Hematopoietic multipotent progenitor cell treated with erythropoietin and hydrocortisone succinate and interleukin-3 and kit ligand, for 15 days (in vitro differentiated cells): ENCODE measurements at places on chromosomes 3 and 15.

DNA sequence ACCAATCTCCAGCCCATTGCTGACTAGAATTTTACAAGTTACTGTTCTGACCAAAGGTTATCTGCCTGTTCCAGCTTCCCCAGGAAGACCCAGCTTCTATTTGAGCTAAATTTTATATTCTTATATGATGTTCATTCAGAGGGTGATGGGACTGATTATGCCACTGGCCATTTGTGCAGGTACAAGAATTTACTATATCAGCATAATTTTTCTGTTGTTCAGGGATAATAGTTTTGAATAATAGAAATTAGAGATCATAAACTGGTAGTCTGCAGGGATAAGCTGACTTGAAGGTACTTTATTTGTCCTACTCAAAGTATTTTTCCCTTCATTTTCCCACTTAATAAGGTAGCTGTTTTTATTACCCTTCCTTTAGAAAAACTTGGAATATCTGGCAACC lies 222.6 kb upstream of the MRPL3 start:
- no peak for DNase-seq

GRCh38 chr15:28907338-28907960 lies 21.7 kb downstream of the APBA2 start:
- no peak for DNase-seq

DNA sequence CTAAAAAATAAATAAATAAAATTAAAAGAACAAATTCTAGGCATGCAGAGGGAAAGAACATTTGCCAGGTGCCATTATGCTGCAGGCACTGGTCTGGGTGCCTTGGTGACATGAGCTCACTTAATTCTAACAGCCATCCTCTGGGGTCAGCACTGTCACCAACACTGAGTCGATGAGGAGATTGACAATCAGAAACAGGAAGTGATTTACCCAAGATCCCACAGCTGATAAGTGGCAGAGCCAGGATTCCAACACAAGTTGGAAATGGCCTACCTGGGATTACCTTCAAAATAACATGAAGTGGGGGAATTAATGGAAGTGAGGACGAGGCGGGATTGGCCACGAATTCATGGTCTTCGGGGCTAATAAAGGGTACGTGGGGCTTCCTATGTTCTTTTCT lies 3.6 kb downstream of the PLIN1 start:
- no peak for DNase-seq

DNA sequence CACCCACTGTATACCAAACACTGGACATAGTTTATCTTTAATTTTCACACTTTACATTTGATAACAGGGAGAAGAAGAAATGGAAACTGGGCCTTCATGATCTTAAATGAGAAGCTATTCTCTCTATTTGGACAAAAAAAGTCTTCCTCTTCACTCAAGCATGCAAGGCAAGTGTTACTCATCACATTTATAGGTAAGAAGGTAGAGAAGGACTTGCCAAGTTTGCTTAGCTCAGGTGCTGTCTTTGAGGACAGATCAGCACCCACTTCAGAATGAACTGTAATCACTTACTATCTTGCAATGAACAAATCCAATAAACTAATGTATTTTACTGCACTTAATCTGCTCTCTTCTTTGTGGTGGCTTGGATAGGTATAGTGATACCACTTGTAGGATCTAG lies 1.1 kb upstream of the MYH15 start:
- DNase-seq: no peak

DNA sequence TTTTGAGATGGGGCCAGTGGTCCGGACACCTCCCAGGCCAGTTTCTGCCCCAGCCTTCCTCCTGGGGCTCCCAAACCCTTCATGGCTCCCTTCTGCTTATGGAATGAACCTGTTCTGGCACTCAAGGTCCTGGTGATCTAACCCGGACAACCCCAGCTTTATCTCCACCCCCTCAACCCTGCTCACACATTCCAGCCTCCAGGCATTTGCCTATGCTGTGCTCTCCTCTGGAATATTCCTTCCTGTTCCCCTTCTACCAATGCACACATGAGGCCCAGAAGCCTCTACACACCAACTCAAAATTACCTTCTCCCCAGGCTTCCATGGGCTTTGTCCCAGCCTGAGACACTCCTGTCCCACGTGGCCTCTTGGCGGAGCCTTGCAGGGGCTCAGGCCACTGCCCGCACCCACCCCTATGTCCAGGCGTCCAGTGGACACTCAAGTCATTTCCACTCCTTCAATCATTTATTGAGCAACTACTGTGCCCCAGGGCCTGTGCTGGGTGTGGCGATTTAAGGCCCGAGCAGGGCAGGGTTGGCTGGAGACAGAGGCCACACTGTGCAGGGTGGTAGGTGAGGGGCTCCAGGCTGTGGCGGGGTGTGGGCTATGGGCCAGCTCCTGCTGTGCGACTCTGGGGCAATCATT lies 18.8 kb downstream of the PLXND1 start:
- no peak for DNase-seq

GRCh38 chr3:4981294-4981664 lies 2.0 kb downstream of the BHLHE40 start:
- no peak for DNase-seq

DNA sequence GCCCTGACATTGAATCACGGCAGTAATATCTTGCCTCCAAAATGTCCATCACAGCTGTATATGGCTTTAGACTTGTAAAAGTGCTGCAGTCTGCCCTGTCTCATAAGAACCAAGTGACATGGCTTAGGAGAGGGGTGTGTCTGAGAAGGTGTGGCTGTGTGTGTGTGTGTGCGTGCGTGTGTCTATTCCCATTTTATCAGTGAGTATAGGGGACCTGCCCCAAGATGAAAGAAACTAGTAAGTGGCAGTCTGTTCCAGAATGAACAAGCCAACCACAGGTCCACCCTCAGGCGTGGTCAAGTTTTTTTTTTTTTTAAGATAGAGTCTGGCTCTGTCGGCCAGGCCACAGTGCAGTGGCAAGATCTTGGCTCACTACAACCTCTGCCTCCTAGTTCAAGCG lies 5.6 kb upstream of the RHOV start:
- DNase-seq: peak; percentile 21

- DNase-seq: no peak
These were observed 38.8 kb upstream of the PCSK6 start for GRCh38 chr15:101528108-101528916.

DNA sequence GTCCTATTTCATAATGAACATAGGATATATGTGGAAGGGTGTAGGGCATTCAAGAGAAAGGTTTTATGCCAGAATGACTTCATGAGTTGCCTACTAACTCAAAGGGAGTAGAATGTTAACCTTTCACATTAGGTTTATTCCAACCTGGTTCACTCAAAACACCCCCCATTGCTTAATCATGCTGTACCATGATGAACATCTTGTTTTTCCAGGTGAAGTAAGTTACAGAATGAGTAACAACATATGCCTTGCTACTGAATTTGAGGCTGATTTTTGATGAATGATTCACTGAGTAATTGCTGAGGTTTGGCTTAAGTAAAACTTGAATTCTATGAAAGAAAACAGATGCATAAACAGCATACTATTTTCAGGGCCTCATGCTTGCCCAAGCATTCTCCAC lies 5.9 kb upstream of the CLDN16 start:
- DNase-seq: no peak

- DNase-seq: no peak
These were observed 241.1 kb upstream of the ICE2 start for GRCh38 chr15:60720086-60720485.

DNA sequence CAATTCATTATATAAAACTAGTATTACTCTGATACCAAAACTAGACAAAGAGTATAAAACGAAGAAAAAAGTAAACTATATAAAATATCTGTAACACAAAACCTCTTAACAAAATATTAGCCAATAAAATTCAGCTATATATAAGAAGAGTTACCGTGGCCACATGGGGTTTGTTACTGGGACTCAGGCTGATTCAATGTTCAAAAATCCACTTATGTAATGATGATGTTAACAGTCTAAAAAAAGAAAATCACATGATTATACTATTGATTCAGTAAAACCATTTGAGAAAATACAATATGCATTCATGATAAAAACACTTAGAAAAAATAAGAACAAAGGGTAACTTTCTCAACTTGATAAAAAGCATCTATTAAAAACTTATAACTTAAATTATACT lies 18.3 kb downstream of the P2RY1 start:
- DNase-seq: no peak

- no peak for DNase-seq
These were observed 214.0 kb downstream of the EPHB1 start for GRCh38 chr3:135009014-135009413.

DNA sequence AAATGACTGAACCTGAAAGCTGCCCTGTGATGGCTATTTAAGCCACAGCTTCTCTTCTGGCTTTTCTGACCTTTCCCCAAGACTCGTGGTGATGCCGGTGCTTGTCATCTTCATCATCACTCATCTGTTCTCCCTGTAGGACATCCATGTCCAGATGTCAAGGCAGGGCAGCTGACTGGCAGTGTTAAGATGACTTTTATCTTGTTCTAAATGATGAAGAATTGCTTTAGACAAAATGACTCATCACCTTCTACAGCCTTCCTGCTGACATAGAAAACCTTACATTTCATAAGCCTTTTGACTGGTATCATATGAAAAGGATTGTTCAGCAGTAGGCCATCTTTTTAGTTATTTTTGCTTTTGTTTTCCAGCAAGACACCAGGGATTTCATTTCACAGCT lies 67.0 kb upstream of the GPR149 start:
- no peak for DNase-seq

DNA sequence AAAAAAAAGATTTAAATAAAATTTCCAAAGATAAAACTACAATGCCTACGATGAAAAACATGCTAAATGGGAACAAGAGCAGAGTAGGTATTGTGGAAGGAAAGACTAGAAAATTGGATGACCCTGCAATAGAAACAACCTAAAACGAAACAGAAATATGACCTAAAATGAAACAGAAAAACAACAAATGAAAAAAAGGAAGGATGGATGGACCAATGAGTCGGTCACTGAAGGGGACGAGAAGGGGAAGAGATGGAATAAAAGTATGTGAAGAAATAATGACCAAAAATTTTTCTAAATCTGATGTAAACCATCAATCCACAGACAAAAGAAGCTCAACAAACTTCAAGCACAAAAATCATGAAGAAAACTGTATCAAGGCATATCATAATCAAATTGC lies 44.8 kb downstream of the TBC1D2B start:
- no peak for DNase-seq

- DNase-seq: no peak
These were observed 1025.5 kb upstream of the NR2F2 start for GRCh38 chr15:95304947-95305400.

- DNase-seq: no peak
These were observed 87.8 kb downstream of the ASB7 start for GRCh38 chr15:100690032-100690794.
